ENCODE measurements at places on chromosomes 13 and 19.

- DNase-seq = no peak
Measured at GRCh38 chr19:6730153-6730804, 7.1 kb downstream of the GPR108 start.

DNA sequence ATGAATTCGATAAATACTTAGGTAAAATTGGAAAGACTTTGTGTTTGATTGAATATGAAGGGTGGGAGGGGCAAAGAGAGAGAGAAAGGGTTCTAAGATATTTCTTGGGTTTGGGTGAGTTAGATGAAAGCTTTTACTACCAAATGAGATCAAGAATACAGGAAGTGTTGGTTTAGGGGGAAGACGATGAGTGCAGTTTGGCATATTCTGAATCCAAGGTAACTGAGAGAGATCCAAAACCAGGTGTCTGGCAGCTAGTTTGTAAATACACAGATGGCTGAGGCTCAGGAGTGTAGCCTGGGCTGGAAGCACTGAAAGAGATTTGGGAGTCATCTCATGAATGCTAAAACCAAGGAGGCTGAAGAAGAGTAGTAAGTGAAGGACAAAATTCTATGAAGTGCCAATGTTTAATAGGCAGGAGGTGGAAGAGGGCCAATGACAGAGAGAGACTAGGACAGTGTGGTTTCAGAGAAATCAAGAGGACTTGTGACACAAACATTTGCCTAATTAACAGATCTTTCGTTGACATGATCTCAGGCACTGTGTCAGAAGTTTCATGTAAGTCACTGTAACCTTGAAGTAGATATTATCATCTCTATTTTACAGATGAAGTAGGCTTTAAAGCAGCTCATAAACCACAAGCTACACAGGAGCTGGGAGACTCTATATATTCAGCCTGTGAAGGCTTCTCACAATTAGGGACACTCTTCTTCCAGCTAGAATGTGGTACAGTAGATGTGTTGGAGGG is 70.2 kb upstream of the ZDHHC20 start:
- DNase-seq = no peak

- DNase-seq = no peak
Measured at GRCh38 chr19:56266051-56266450, 6.5 kb upstream of the EDDM13 start.

DNA sequence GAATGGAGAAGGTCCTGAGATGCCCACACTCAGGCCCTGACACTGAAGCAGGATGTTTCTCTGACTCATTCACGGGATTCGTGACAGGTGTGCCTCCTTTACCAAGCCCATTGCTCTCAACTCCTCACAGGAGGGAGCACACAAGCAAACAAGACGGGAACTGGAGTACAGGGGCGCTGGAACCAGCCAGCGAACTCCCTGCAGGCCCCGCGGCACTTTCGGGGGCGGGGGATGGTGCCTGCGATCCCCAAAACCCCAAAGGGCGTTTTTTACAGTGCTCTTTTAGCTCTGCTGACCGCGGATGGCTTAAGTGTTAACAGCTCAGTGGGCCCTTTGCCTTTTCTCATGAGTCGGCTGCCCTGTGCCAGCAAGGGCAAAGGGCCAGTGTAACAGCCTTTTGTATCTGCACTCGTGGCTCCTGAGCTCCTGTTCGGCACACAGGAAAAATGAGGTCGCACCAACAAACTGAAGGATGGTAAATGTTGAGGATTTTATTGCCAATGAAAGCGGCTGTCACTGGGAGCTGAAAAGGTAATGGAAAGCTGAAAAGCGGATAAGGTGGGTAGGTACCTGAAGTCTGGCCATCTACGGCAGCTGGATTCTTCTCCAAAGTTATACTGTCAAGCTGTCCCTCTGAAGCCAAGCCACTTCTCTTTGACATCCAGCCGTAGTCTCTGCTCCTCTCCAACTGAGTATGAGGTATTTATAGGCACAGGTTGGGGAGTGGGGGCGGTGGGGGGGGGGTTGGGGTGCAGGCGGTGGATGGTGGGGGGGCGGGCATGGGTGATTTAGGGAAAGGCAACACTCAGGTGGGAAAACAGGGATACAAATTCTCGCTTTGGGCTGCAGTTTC is 65.0 kb upstream of the TRPC4 start:
- no peak for DNase-seq

- no peak for DNase-seq
Measured at GRCh38 chr19:10390652-10391286, 10.4 kb upstream of the TYK2 start.

- DNase-seq = no peak
Measured at GRCh38 chr19:30388327-30388726, 16.1 kb downstream of the ZNF536 start.

DNA sequence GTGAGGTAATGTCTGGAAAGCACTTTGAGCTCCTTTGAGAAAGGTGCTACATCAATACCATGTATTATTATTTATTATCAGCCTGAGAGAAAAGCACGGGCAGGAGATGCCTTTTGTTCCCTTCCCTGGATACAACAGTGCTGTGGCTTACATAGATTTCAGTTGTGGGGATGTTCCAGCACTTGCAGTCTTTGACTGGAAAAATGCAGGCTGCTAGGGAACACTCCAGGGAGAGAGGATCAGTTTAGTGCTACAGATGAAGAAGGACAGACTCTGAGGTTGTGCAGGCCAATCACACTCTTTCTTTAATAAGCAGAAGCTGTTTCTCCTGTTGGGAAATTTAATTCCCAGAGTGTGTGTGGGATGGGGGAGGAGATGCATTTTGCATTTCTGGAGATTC is 94.5 kb upstream of the OBI1 start:
- DNase-seq = no peak

DNA sequence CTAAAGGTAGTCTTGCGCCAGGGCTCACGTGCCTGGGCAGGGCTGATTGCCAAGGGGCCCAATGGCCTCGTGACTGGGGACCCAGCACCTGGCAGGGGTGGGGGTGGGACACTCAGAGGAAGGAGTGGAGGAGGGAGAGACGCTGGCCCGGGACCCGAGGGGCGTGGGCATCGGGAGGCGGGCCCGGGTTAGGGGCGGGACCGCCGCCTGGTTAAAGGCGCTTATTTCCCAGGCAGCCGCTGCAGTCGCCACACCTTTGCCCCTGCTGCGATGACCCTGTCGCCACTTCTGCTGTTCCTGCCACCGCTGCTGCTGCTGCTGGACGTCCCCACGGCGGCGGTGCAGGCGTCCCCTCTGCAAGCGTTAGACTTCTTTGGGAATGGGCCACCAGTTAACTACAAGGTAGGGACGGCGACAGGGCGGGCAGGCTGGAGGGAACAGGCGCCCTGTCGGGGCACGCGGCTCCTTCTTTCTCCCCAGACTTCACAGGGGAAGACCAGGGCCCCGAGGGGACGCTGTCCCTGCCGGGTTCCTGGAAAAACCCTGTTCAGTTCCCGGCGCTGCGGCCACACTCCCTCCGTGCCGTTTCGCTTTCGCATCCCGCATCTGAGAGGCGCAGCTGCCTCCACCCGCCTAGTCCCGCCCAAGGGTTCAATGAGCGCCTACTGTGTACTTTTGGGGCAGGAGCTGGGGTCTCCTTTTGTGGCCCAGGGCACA is at the start of gene IFI30:
Gene IFI30, plus strand, starts transcription at position 242 of the 717 bp plus-strand sequence. Its CDS starts 29 bp downstream, at position 271.
- no peak for DNase-seq

DNA sequence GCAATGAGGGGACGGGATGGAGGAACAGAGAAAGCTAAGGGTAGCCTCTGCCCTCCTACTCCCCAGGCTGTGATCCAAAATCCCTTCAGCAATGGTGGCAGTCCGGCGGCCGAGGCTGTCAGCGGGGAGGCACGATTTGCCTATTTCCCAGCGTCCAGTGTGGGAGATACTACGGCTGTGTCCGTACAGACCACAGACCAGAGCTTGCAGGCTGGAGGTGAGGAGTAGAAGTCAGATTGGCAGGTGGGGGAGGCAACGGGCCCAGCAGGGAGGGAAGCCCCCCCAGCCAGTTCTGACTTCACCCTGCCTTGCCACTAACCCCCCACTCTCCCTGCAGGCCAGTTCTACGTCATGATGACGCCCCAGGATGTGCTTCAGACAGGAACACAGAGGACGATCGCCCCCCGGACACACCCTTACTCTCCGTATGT is 1.6 kb downstream of the USF2 start:
- DNase-seq = no peak

GRCh38 chr13:67120872-67121531 is 109.1 kb downstream of the PCDH9 start:
- DNase-seq = no peak

DNA sequence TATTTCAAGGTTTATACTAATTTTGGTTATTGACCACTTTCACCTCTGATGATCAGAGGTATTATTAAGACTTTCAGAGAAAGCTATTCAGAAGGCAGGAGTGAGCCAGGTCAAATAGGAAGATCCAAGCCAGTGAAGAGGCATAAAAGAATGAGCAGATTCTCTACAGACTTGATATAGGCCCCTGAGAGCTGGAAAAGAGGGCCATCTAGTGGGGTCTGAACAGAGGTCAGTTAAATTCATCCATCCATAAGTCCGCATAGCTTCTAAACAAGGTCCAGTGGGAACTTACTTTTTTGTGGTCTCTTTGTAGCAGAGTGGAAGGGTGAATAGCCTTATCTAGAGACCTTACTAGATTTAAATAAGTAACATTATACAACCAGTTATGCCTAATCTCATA is 126.6 kb upstream of the UFM1 start:
- DNase-seq = no peak

GRCh38 chr13:113027566-113027965 is 58.6 kb downstream of the MCF2L start:
- no peak for DNase-seq

DNA sequence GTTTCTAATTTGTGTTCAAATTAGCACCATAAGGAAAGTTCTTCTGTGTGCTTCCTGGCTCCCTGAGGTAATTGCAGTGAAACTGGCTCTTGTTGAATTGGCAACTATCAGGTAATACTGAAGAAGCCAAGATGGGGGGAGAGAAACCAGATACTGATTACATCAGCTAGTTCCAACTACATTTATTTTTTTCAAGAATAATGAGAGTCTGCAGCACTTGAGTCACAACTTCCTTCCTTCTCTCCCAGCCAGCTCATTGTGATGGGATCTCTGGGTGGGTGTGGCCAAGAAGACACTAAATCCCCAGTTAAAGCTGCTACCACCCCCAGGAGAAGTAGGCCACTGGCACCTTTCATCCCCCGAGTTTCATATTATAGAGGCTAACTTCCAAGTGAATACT is 100.7 kb upstream of the RXFP2 start:
- no peak for DNase-seq

- no peak for DNase-seq
Measured at GRCh38 chr19:19230999-19231398, 19.2 kb downstream of the NCAN start.

Measured in thoracic aorta (tissue), 2 donors.